ENCODE measurements at places on chromosomes 7 and 10.

GRCh38 chr7:90709501-90710465, 113.7 kb downstream of the CDK14 start:
- DNase-seq: no peak

DNA sequence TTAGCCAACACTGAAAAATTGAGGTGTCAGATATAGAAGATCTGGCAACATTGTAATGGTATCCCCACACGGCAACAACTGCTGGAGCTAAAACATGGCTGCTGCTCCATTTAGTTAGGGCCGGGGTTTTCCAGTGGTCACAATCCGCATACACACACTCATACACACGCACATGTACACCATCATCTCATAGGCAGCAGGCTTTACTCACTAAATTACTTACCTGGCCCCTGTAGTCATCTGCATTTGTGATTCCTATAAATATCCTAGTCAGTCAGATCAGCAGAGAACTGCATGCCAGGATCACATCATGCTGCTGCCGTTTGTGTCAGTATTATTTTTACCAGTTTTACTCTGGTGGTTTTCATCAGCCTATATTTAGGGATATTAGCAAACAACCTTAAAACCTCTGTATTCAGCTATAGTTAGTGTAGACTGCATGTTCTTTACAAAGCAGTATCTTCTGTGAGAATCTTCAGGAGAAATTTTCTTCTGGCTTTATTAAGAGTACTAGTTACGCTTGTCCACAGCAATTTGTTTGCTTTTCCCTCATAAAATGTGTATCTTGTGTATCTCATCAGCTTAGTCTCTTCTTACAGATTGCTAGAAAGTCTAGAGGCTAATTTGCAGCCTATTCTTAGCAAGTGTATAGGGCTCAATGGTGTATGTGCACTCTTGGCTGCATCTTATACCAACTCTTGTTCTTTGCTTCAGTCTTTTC, 38.3 kb upstream of the PTPN12 start:
- DNase-seq: no peak

DNA sequence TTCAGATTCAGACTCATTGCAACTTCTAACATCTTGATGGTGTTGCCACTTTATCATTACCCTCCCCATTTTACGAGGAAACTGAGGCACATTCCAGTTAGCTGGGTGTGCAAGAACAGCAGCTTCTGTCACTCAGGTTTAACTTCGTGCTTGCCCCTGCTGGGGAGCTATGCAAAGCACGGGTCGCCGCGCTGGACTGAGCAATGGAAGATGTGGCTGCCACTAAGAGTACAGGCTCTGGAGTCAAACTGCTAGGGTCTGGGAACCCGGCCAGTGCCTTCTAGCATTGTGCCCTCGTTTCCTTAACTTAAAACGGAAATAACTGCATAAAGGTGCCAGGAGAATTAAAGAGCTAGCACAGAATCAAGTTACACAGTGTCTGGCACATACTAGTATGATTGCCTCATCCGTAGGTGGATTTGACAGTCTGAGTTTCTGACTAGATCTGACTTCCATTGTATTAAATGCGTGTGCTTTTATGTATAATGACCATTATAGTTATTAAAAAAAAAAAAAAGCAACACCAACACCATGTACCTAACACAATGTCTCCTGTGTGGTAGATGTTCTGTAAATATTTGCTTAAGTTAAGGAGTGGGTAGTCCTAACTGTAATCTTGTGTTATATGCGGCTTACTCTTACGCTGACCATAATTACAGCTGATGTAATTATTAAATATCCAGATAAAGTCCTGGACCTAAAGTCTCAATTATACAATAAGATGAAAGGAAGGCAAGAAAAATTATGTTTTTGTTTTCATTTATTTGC, 842 bp downstream of the ZNF22 start:
- DNase-seq: peak; percentile 12

DNA sequence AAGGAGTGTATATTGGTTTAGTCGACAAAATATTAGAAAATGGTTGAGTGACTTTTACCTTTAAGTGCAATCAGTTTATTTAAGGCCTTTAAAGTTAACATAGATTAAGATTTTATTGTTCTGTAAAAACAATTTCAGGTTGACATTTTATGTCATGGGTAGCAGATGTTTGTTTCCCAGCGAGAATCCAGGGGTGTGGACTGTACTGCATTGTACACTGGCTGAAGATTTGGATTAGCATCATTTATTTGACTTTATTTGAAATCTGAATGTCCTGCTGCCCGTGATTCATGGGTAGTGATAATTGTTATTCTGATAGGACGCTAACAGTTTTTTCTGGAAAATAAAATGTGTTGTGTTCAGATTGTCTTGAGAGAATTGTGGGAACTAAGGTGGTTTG, 39.3 kb downstream of the RBM33 start:
- no peak for DNase-seq

DNA sequence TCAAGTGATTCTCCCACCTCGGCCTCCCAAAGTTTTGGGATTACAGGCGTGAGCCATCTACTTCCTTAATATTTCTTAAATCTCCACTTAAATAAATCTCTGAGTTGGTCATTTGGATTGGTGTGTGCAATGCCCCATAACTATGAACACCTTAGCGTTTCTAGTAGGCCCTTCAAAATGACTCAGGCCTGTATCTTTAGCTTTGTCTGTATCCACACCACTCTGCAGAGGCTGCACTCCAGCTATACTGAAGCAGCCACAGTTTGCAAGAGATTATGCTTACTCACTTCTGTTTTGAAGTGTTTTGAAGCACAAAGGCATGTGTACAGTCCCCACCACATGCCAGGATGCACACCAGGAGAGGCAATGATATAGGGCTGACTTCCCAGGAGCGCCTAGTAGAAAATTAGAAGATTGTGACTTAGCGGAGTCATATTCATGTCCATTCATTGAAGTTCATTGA, 2.4 kb upstream of the ST7 start:
- DNase-seq: no peak

GRCh38 chr7:103577059-103577458, 131.1 kb upstream of the SLC26A5 start:
- DNase-seq: no peak

DNA sequence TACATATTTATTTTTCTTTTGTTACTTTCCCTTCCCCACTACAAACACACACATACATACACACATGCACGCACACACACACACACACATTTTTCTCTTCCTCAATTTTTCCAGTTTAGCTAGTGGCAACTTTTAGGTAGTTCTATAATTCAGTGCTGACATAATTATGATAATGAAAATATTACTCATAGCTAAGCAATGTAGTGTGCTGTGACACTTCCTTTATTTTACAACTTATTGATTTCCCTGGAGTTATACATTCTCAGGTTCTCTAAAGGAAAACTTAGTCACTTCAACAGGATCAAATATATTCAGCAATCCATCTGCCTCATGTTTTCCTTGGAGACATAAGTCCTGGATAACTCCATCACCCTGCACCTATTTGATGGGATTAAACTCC, 151.6 kb downstream of the CACNA2D1 start:
- no peak for DNase-seq

GRCh38 chr10:128614016-128614605, 487.9 kb upstream of the MKI67 start:
- no peak for DNase-seq

DNA sequence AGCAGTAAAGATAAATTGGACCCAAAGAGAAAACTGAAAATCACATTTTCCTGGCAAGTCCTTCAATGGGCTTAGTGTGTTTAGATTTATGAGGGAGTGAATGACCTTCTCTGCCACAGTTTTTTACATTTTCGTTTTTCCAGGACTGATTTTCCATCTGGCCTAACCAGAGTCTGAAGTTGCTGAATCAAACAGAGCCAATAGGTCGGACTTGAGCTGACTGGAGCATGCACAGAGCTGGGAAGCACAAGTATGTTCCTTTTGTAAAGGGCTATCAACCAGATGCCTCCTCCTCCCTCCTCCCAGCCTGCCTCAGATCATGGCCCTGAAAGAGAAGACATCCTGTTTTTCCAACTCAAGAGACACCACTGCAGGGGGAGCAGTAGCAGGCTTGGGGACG, 126.0 kb upstream of the ANKRD1 start:
- DNase-seq: no peak

- DNase-seq: no peak
Measured at GRCh38 chr10:95315509-95315908, 24.7 kb upstream of the PDLIM1 start.

DNA sequence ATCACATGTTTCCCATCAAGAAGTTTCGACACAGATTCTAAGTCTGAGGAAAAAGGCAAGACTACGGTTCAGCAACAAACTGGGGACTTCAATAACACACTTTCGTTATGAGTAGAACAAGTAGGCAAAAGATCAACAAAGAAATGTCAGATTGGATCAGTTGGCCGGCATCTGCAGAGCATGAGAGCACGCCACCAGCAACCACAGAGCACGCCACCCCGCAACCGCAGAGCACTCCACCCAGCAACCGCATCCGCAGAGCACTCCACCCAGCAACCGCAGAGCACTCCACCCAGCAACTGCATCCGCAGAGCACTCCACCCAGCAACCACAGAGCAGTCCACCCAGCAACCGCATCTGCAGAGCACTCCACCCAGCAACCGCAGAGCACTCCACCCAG, 89.7 kb upstream of the FAM20C start:
- no peak for DNase-seq

GRCh38 chr10:74824184-74824899, 2.1 kb upstream of the KAT6B start:
- no peak for DNase-seq

DNA sequence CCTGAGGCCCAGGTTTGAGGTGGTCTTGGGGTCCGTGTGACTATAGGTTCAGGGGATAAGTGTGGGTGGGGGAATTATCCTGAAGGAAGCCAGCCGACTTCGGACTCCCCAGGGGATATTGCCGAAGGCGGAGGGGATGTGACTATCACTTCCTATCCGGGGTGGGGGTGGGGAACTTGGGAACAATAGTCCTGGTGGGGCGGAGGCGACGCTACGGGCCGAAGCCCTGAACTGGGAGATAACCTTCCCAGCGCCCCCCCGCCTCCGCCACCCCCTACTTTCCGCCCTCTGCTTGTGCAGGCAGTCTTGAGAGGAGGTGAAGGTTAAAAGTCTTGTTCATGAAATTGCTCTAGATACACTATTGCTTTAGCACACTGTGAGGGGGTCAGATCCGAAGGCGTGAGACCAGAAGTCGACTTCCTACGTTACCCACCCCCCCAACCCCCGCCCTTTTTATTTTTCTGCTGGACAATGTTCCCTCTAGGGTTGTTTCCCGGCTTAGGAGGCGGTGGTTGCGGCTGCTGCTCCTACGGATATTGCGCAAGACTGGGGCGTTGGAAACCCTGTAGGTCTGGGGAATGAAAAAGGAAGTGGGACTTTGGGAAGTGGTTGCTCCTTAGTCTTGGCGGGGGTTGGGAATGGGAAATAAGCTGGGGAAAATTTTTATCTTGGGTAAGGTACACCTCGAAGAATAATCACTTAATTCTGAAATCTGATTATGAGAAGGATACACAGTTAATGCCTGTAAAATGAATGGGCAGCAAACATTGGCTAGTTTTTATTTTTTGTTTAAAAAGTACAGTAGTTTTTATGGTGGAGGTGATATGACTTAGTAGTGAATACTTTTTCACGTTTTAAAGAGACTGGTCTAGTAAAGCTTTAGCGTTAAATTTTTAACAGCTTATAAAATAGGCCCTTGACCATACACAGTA, 1.5 kb downstream of the PTPN12 start:
- peak; percentile 52 for DNase-seq

DNA sequence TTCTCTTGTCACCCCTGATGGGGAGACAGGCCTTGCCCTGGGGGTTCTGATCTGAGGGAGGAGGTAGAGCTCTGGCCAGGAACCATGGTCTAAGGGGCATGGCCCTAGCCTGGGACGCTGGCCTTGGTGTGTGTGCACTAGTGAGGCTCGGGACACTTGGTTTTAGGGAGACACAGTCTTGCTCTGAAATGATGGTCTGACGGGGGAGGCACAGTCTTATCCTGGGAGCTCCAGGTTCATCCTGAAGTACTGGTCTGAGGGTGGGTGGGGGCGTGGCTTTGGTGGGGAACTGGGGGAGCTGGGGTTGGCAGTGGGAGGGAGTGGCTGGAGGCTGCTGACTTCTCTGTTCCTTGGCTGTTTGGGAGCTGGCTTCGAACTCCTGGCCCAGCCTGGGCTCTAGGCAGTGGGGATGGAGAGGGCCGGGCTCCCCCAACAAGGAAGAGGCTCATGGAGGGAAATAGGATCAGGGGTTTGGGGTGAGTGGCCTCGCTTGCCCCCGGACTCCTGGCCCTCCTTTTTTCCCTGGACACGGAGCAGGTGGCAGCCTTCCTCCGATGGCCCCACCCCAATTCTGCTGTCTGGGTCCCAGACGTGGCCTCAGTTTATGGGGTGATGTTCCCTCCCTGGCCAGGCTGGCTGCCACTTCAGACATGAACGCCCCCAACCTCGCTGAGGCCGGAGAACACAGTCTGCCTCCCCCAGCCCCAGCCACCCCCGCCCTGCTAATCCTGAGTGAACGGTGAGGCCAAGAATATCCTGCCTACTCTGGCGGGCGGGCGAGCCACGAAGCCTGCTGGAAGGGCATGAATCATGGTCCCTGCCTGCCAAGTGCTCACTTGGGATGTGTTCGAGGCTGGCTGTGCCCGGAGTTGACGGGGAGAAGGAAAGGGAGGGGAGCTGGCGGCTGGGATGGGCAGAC, 43.5 kb downstream of the TMEM270 start:
- no peak for DNase-seq

GRCh38 chr7:69630292-69630691, 32.0 kb downstream of the AUTS2 start:
- no peak for DNase-seq

DNA sequence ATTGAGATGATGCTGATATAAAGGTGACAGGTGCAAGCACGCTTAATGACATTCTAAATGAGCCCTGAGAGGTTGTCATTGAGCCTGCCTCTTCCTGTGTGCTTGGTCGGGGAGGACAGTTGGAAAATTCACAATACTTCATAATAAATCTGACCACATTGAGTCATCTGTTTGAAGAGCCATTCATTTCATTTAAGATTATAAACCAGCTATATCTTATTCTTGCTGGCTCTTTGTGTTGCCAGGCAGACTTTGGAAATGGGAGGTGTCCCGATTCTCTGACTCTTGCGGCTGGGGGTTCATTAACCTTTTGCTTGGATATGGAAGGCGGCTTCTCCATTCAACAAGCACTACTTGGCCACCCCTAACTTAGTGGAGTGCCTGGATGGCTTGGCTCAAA, 198.2 kb downstream of the FANK1 start:
- no peak for DNase-seq

GRCh38 chr7:117669818-117670217, 190.0 kb downstream of the CFTR start:
- no peak for DNase-seq

- no peak for DNase-seq
Measured at GRCh38 chr7:90896458-90896857, 300.3 kb downstream of the CDK14 start.

GRCh38 chr10:58608826-58609531, 96.3 kb downstream of the BICC1 start:
- peak; percentile 23 for DNase-seq

Measured in CD14-positive monocyte (primary cell).